ENCODE measurements at places on chromosomes 1 and 21.

DNA sequence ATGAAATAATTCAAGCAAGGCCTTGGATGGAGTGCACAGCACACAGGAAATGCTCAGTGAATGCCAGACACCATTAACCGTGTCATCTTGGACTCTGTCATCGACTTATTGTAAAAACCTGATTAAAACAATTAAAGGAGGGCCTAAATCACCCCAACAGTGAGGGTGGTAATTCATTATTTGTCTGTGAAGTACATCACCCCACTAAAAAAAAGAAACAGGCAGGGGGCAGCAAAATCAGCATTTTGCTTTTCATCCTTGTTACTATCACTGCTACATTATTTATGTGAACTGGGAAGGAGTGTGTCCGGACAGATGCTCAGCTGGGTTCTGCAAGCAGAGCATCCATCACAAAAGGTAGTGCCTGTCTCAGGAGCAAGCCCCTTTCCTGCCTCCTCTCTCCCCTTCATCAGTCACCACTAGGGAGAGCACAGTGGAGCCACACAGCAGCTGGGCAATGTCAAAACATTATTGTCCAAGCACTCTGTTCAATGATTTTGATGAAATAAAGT is 98.5 kb downstream of the RERE start:
- no peak for DNase-seq

- no peak for DNase-seq
Observed at GRCh38 chr1:89172468-89173143, 3.2 kb downstream of the GBP7 start.

DNA sequence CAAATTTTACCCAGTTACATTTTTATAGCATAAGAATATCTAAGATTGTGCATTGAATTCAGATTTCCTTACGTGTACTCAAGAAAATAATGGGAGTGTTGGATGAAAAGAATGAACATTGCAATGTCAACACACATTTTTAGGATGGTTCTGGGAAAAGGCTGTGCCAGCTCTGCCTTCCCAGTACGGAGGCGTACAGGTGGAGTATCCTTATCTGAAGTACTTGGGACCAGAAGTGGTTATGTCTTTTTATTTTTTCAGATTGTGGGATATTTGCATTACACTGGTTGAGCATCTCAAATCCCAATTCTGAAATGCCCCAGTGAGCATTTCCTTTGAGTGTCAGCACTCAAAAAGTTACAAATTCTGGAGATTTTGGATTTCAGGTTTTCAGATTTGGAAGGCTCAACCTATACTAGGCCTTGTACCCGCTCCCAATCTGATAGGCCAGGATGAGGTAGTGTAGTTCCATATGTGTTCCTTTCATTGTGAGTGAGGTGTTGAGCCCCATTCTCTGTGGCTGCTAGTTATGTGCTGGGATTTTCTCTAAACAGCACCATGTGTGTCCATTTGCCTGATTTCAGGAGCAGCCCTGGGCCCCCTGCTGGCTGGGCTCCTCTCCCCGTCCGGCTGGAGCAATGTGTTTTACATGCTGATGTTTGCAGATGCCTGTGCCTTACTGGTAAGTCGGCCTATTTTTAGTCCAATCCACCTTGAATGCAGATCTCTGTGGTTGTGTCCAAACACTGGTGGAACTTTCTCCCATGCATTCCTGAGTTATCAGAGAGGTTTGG is 60.8 kb downstream of the SLC37A1 start:
- DNase-seq = peak; percentile 62

- DNase-seq = peak; percentile 85
Observed at GRCh38 chr1:12615865-12616708, 1.9 kb downstream of the DHRS3 start.

- no peak for DNase-seq
Observed at GRCh38 chr21:32340863-32341848, 42.5 kb downstream of the MRAP start.

- DNase-seq = no peak
Observed at GRCh38 chr1:160143695-160144094, 7.7 kb upstream of the ATP1A4 start.

DNA sequence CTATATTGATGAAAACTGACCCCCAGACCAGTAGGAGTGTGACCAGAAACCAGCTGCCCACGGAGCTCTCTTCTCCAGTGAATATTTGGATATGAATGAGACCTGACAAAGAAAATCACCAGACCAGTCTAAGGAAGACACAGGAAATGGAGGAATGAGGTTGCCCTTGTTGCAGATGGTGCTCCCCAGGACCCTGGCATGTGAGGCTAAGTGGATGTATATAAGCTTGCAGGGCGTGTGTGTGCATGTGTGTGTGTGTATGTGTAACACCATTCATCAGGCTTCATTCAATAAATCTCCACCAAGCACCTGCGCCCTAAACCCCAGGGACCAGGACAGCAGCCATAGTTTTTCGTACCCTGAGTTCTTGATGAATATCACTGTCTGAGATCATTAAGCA is 14.4 kb downstream of the PHLDA3 start:
- DNase-seq = no peak

DNA sequence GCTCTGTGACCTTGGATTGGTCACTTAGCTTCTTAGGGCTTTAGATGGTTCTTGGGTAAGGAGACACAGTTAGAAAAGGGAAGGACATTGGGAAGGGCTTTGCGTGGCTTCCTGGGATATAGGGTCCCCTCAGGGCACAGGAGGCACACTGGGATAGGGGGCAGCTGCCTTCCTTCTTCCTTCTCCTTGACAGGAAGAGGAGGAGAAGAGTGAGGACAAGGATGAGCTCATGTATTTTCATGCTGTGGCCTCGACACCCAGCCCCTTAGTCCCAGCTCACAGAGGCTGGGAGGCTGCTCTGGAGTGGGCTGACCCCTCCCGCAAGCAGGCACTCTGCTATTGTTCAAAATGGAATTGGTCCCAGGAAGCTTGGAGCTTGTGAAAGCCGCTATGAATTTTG is 45.7 kb upstream of the POU3F1 start:
- DNase-seq = no peak

Data from upper lobe of right lung (tissue), 1 donor.